ENCODE measurements at places on chromosomes 4 and X. TPM values are rescaled to one million over a fixed set of nuclear protein-coding genes. Genes with fewer than 3 reads are reported as not detected.
A peak's percentile ranks its signal among the peaks of the same experiment; 100 is the strongest.

- no peaks in the 10 kb centered on the region for H3K27me3 ChIP-seq
- no peaks in the 10 kb centered on the region for H3K36me3 ChIP-seq
- no peaks in the 10 kb centered on the region for H3K4me1 ChIP-seq
- H3K27ac ChIP-seq, result no peak overlapping the region
- no peak overlapping the region for H3K4me3 ChIP-seq
These were observed 53.6 kb upstream of the SHOX start for GRCh38 chrX:576904-577560.

DNA sequence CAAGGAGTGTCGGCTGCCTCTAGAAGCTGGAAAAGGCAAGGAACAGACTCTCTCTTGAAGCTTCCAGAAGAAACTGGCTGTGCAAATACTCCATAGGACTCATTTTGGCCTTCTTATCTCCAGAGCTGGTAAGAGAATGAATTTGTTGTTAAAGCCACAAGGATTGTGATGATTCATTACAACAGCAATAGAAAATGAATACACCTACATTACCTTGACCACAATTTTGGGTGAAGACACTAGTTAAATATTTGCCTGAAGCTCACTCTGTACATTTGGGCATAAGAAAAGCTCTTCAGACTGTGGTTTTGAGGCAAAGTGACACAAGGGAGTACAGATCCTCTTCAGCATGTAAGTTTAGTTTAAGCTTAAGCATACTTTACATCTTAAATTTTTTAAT lies 134.5 kb upstream of the TLL1 start:
- no peak for DNase-seq
- H3K27ac ChIP-seq, result no peak overlapping the region
- no peak overlapping the region for H3K4me3 ChIP-seq
- no peaks in the 10 kb centered on the region for H3K4me1 ChIP-seq

The OCIAD2 gene
- total RNA-seq, result 43.9 TPM

DNA sequence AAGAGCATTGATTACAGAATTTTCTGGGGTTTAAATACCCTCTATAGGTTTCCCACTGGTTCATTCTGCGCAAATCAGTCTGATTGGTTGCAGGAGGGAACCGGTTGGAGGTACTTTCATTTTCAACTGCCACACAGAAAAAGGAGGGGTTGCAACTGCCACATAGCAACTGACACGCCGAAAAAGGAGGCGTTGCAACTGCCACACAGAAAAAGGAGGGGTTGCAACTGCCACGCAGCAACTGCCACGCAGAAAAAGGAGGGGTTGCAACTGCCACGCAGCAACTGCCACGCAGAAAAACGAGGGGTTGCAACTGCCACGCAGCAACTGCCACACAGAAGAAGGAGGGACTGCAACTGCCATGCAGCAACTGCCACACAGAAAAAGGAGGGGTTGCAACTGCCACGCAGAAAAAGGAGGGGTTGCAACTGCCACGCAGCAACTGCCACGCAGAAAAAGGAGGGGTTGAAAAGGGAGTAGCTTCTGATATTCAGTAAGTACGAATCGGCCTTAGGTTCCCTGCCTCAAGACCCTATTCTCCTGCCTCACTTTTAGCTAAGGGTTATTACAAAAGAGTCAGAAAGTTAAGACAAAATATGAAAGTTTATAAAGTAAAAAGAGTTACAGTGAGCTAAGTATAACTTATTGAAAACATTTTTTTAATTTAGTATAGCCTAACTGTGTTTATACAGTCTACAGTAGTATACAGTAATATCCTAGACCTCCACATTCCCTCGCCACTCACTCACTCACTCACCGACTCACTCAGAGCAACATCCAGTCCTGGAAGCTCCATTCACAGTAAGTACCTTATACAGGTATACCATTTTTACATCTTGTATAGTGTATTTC lies 431.8 kb downstream of the KCTD8 start:
- H3K4me1 ChIP-seq, result no peaks in the 10 kb centered on the region
- DNase-seq, result no peak
- no peaks in the 10 kb centered on the region for H3K36me3 ChIP-seq
- H3K4me3 ChIP-seq, result no peak overlapping the region

The DDX3X gene
- 434 TPM for total RNA-seq

GRCh38 chr4:177964061-177964460 lies 521.8 kb upstream of the AGA start:
- no peak for DNase-seq
- H3K4me1 ChIP-seq, result no peaks in the 10 kb centered on the region
- H3K36me3 ChIP-seq, result no peaks in the 10 kb centered on the region

GRCh38 chrX:38156838-38157237 lies 63.8 kb downstream of the SRPX start:
- no peak for DNase-seq
- H3K27ac ChIP-seq, result no peak overlapping the region
- no peaks in the 10 kb centered on the region for H3K27me3 ChIP-seq
- no peaks in the 10 kb centered on the region for H3K36me3 ChIP-seq
- H3K4me3 ChIP-seq, result no peak overlapping the region
- no peaks in the 10 kb centered on the region for H3K4me1 ChIP-seq

DNA sequence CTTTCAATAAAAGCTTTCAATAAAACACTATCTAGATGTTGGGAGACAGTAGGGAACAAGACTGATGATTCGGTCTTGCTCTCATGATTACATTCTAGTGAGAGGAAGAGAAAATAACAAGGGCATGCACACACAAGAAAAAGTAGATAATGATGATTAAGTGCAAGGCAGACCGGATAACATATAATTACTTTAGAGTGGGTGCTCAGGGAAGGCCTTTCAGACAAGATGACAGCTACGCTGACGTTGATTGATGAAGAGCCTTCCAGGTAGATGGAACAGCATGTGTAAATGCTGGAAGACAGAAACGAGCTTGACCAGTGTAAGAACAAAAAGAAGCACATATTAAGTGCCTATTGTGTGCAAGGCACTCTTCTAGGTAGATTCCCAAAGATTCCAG lies 43.4 kb downstream of the TXK start:
- DNase-seq, result no peak
- no peaks in the 10 kb centered on the region for H3K36me3 ChIP-seq
- no peak overlapping the region for H3K27ac ChIP-seq

The RBM47 gene
- 448 TPM for total RNA-seq

- H3K36me3 ChIP-seq, result no peaks in the 10 kb centered on the region
- no peak for DNase-seq
- H3K27me3 ChIP-seq, result no peaks in the 10 kb centered on the region
These were observed 163.3 kb upstream of the SPOCK3 start for GRCh38 chr4:167397586-167397985.

The RASSF6 gene
- total RNA-seq, result 13.4 TPM

- H3K27ac ChIP-seq, result no peak overlapping the region
- no peaks in the 10 kb centered on the region for H3K27me3 ChIP-seq
- peak; percentile 39 for DNase-seq
- no peaks in the 10 kb centered on the region for H3K36me3 ChIP-seq
These were observed 13.0 kb downstream of the RAB9B start for GRCh38 chrX:103818842-103819619.

DNA sequence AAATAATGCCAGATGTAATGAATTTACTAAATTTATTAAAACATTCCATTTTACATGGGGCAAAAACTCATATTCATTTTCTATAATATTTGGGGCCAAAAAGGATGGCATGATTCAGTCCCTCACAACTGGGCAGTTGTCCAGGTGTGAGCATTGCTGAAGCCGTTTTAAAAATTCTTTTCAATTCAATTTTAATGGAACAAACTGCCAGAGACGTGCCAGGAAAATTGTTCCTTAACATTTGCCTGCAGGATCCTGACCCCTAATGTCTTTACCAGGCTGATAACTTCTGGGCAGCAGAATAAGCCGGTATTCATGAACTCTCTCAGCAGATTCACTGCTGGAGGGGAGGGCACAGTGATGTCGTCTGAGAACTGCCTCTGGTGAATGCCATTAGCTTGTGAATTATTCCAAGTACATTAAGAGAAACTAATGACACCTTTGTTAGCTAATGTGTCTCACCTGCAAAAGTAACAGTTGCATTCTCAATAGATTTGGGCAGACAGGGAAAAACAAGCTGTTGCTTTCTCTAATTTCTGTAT lies 1445.1 kb upstream of the TENM3 start:
- no peak overlapping the region for H3K4me3 ChIP-seq
- no peak for DNase-seq
- no peaks in the 10 kb centered on the region for H3K27me3 ChIP-seq
- no peaks in the 10 kb centered on the region for H3K4me1 ChIP-seq
- H3K27ac ChIP-seq, result no peak overlapping the region
- H3K36me3 ChIP-seq, result no peaks in the 10 kb centered on the region

DNA sequence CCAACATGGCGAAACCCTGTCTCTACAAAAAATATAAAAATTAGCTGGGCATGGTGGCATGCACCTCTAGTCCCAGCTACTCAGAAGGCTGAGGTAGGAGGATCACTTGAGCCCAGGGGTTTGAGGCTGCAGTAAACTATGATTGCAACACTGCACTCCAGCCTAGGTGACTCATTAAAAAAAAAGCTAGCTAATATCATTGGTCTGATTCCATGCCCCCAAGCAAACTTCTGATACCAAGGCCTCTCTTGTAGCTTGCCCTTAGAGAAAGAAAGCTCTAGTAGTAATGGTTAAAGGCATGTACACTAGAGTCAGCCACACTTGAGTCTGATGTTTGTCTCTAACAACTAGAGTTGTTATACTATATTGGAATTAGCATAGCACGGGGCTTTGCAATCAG lies 32.6 kb upstream of the PHF8 start:
- no peak overlapping the region for H3K27ac ChIP-seq
- H3K4me3 ChIP-seq, result no peak overlapping the region
- no peaks in the 10 kb centered on the region for H3K4me1 ChIP-seq

The PF4V1 gene
- not detected for total RNA-seq

The PSAPL1 gene
- not detected for total RNA-seq

GRCh38 chrX:124239324-124239723 lies 93.1 kb upstream of the TEX13D start:
- no peaks in the 10 kb centered on the region for H3K27me3 ChIP-seq
- H3K36me3 ChIP-seq, result no peaks in the 10 kb centered on the region
- DNase-seq, result no peak
- no peaks in the 10 kb centered on the region for H3K4me1 ChIP-seq
- no peak overlapping the region for H3K4me3 ChIP-seq

The SLC6A14 gene
- total RNA-seq, result 4.2 TPM

- no peaks in the 10 kb centered on the region for H3K4me1 ChIP-seq
- H3K36me3 ChIP-seq, result no peaks in the 10 kb centered on the region
- no peak overlapping the region for H3K4me3 ChIP-seq
- no peak overlapping the region for H3K27ac ChIP-seq
- no peak for DNase-seq
These were observed 14.3 kb downstream of the SGMS2 start for GRCh38 chr4:107838861-107839565.

The OTC gene
- not detected for total RNA-seq

DNA sequence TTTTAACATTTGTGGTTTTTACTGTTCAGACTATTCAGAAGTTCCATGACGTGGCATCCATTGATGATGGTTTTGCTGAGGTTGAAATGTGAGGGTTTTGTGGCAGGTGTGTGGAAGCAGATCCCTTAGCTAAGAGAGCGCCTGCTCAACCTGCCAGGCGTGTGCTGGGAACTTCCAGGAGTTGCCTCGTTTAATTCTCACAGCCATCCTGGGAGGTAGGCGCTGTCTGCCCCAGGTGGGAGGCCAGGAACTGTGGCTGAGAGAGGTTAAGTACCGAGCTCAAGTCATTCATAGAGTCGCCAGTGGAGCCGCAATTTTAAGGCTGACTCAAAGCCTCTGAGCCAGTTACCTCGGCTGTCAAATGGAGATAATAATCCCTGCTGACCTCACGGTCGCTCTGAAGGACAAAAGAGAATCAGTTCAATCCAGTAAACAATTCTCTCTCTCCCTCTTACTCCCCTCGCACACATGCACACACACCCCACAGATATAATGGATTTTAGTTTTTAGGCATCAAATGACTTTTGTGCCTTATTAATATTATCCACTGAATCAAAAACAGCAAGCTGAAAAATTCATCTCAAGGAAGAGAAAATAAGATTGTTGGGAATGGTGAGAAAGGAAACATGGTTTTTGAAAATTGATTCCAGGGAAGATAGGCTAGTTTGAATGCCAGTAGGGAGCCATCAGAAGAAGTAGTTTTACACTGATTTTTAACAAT lies 171.3 kb downstream of the PTTG2 start:
- no peak overlapping the region for H3K4me3 ChIP-seq
- no peaks in the 10 kb centered on the region for H3K27me3 ChIP-seq
- peak overlapping the region; percentile 58 for H3K27ac ChIP-seq
- peaks cover under 1% of the 10 kb centered on the region for H3K36me3 ChIP-seq

DNA sequence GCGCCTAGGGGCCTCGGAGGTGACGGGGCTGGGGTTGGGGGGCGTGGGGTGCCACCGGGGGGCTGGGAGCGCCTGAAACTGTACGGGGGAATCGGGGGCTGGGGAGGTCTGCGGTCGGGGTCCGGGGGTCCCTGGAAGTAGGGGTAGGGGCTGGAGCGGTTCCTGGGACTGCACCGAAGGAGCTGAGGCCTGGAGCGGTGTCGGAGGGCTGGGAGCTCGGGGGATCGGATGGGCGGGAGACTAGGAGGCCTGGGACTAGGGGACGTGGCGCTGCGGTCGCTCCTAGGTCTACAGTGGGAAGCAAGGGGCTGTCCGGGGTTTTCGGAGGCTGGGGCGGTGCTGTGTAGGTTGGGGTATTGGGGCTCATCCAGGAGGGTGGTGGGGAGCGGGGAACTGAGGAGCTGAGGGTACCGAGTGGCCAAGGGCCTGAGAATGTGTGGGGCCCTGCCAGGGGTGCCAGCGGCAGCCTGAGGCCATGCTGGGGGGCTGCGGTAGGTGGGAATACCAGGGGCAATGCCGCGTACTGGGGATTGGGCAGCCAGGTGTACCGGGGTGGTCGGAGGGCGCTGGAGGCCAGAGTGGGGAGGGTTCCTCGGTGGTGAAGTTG lies 562 bp downstream of the AKAP17A start:
- H3K36me3 ChIP-seq, result peaks cover 34% of the 10 kb centered on the region
- peaks cover 21% of the 10 kb centered on the region for H3K4me1 ChIP-seq
- H3K27me3 ChIP-seq, result no peaks in the 10 kb centered on the region
- peak; percentile 25 for DNase-seq
- peak overlapping the region; percentile 91 for H3K27ac ChIP-seq

GRCh38 chr4:130608121-130608520 lies 1512.2 kb downstream of the C4orf33 start:
- H3K27ac ChIP-seq, result no peak overlapping the region
- DNase-seq, result no peak
- H3K27me3 ChIP-seq, result no peaks in the 10 kb centered on the region
- no peaks in the 10 kb centered on the region for H3K36me3 ChIP-seq

GRCh38 chr4:107034996-107035818 lies 906 bp downstream of the DKK2 start:
- H3K27ac ChIP-seq, result no peak overlapping the region
- H3K4me3 ChIP-seq, result peak overlapping the region; percentile 39
- H3K27me3 ChIP-seq, result peaks cover 76% of the 10 kb centered on the region
- H3K4me1 ChIP-seq, result peaks cover 21% of the 10 kb centered on the region

The PCSK1N gene
- 5.0 TPM for total RNA-seq

DNA sequence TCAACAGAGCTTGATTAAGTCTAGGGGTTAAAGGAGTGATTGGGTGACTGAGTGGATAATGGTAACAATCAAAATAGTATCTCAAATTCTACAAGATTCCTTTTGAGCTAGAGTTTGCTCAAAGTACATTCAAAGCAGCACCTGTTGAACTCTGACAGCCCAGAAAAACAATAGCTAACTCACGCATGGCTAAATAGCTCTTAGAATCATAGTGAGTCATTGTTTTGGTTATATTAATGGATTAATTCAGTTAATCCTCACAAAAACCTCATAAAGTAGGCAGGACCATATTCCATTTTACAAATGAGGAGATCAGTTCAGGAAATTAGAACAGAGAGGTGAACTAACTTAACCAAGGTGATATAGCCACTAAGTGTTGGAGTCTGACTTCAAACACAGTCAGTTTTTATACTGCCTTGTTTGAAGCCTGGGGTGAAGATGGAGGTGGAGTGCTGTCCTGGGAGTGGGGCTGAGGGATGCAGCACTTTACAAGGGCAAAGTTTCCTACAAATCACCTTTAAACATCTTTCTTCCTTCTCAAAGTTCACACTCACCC lies 35.9 kb upstream of the PPM1K start:
- no peaks in the 10 kb centered on the region for H3K27me3 ChIP-seq
- no peaks in the 10 kb centered on the region for H3K36me3 ChIP-seq
- no peak overlapping the region for H3K4me3 ChIP-seq
- no peak for DNase-seq
- H3K4me1 ChIP-seq, result no peaks in the 10 kb centered on the region
